ENCODE measurements at places on chromosomes 7 and 10. TPM values are rescaled to one million over a fixed set of nuclear protein-coding genes. Genes with fewer than 3 reads are reported as not detected.

GRCh38 chr10:71534568-71535194, 138.0 kb downstream of the CDH23 start:
- no peak for DNase-seq

GRCh38 chr10:88028072-88028471, 164.6 kb downstream of the PTEN start:
- no peak for DNase-seq

DNA sequence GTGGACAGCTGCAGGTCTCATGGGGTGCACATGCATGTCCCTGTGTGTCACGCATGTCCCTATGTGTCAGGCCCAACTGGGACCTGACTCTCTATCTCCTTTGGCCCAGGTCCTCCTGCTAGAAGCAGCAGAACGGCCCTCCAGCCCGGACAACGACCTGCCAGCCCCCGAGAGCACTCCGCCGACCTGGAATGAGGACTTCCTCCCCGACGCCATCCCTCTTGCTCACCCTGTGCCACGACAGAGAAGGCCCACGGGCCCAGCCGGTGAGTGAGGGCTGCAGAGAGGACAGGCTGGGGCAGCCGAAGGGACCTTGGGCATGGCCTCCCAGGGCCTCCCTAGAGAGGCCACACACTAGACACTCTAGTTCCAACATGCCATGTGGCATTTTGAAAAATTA, 89.3 kb downstream of the MYL10 start:
- no peak for DNase-seq

GRCh38 chr7:127667017-127667670, 15.2 kb downstream of the SND1 start:
- no peak for DNase-seq

DNA sequence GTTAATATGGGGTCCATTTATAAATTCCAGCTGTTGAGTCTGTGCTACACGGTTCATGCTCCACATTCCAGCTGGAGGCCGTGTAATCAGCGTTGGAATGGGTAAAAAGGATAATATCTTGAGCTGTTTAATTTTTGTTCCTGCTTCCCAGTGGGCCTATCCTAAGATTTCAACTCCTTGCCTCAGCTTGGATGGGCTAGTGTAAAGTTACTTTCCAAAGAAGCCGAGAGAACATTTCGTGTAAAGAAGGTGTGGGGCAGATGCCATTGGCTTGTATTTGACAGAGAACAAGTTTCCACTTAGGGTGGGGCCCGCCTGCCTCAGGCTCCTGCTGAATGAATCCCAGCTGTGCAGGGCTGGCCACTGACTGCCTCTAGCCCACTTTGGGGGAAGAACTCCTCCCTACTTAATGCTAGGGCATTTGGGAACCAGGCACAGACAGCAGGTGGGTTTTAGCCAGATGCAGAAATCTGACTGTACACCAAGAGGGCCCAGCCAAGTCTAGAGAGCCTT, 125.9 kb upstream of the LYZL2 start:
- DNase-seq, result no peak

Gene GPRIN2
- polyA plus RNA-seq, result 12.5 TPM

Gene TUBAL3
- not detected for polyA plus RNA-seq

DNA sequence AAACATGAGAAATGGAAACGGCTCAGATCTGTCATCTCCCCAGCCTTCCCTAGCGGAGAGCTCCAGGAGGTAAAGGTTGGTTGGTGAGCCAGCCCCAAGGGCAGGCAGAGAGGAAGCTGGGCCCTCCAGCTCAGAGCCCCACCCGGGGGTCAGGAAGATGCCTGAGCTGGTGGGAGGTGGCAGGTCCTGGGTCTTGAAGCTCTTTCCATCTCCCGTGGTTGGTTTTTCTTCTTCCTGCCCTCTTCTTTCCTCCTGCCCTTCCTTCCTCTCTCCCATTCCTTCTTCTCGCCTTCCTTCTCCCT, 384.2 kb upstream of the FOXK1 start:
- no peak for DNase-seq

Gene ATRNL1
- polyA plus RNA-seq, result 6.2 TPM

DNA sequence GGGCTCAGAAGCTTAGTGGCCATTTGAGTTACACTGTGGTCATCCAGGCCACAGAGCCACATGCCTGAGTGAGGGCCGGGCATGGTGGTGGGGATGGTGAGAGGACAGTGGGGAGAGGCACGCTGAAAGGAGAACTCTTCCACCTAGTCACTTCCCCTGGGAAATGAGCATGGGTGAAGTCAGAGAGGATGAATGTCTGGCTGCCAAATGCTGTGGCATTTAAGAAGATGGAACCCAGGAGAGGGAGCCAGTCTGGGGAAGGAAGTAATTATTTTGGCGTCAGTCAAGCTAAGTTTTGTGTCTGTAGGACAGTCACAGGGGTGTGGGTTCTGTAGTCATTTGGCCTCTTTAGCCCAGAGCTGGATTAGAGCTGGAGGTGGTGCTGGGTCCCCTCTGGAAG, 86.0 kb upstream of the PODXL start:
- no peak for DNase-seq

DNA sequence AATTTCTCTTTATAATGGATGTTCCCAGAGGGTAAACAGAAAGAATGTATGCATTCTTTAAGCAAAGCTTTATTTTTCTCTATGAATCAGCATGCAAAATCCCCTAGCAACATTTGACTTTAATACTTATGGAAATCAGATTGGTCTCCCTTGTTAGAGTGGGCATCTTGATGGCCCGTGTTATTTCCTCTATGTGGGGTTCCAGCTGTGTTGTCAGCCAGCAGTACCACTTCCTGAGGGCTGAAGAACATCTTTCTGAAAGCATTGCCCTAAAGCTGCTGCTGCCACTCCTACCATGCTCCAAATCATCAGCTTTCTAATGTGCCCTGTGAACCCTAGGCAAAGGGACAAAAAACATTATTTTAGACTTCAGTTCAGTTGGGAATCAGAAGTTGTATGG, 70.4 kb upstream of the HECTD2 start:
- DNase-seq, result no peak
